ENCODE measurements at places on chromosomes 16 and 17.

DNA sequence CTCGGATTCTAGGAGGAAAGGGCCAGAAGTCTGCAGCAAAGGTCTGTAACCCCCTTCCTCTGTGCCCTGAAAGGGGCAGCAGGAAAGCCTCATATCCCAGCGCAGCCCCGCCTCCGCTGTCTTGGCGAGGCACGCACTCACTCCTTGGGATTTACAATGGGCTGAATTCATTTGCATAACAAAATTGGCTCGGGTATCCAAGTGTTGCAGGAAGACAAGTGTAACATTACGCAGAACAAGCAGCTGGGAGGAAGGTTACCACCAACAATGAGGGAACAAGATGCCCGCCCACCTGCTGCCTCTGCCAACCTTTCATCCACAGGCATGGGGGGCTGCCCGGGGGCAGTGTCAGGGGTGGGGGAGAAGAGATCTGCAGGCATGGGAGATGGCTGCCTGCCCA lies 130.4 kb downstream of the MRM1 start:
- no peak for DNase-seq

GRCh38 chr17:16398270-16399267 lies 16.8 kb upstream of the TRPV2 start:
- no peak for DNase-seq

GRCh38 chr16:27495191-27495590 lies 54.5 kb downstream of the GTF3C1 start:
- DNase-seq, result no peak

GRCh38 chr16:58859958-58860669 lies 126.0 kb upstream of the GOT2 start:
- DNase-seq, result no peak

DNA sequence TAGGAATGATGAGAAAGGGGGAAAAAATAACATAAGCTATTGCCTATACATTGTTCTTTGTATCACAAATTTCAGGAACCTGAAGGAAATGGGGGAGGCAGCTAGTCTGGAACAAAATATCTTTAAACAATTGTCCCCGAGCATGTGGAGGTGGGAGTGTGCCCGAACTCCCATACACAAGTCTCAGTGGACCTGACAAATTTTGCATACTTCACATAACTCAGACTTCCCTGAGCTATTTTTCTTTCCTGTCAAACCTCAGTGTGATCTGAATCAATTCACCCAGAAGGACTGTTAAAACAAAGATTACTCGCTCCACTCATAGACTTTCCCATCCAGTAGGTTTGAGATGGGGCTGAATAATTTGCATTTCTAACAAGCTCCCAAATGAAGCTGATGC lies 1.6 kb upstream of the XPO6 start:
- no peak for DNase-seq

DNA sequence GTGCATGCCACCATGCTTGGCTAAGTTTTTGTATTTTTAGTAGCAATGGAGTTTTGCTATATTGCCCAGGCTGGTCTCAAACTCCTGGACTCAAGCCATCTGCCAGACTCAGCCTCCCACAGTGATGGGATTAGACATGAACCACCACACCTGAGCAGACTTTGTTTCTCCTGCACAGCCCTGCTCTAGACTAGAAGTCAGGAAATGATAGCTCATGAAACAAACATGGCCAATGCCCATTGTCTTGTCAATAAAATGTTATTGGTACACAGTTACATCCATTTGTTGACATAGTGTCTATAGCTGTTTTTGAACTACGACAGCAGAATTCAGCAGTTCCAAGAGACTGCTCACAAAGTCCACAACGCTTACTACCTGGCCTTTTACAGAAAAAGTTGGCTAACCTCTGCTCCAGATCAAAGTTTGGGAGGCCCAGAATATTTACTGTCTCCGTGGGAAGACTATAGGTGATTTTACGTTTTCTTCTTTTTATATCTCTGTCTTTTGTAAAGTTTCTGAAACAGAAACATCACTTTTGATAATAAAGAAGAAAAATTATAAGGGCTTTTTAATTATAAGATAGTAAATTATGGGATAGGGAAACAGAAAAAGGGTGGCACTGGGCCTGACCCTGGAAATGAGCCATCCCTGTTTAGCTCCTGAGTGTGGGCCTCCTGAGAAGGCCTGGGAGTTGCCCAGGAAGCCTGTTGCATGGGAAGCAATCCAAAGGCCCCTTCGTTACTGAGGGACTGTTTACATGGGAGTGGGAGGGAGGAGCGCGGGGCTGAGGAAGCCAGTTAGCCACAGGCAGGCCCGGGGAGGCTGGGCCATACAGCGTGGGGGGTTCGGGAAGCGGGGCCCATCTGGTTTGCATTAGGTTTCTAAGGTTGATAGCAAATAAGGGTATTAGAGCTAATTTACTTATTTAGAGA lies 201.5 kb downstream of the IRF8 start:
- peak; percentile 79 for DNase-seq

DNA sequence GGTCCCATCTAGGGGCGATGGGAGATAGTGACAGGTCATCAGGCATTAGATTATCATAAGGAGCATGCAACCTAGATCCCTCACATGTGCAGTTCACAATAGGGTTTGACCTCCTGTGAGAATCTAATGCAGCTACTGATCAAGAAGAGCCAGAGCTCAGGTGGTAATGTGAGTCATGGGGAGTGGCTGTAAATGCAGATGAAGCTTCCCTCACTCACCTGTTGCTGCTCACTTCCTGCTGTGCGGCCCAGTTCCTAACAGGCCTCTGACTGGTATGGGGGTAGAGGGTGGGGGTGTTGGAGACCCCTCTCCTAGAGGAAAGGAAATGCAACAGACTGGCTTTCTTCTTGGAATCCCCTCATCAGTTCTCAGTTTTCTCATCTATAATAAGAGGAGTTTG lies 131.4 kb downstream of the CA10 start:
- DNase-seq, result no peak

GRCh38 chr17:50604513-50604912 lies 30.2 kb upstream of the ABCC3 start:
- no peak for DNase-seq

DNA sequence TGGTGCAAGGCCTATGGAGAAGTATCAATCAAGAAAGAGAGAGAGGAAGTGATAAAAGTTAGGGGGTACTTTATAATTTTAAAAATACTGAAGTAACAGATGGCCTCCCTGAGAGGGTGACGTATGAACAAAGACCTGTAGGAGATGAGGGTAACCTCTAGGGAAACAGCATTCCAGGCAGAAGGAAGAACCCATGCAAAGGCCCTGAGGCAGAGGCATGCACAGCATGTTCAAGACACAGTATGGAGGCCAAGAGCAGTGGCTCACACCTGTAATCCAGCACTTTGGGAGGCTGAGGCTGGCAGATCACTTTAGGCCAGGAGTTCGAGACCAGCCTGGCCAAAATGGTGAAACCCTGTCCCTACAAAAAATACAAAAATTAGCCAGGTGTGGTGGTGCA lies 192.6 kb upstream of the AXIN2 start:
- DNase-seq, result no peak

GRCh38 chr17:72514321-72514861 lies 393.6 kb downstream of the SOX9 start:
- no peak for DNase-seq

GRCh38 chr17:27616414-27616813 lies 14.6 kb upstream of the LGALS9 start:
- no peak for DNase-seq

DNA sequence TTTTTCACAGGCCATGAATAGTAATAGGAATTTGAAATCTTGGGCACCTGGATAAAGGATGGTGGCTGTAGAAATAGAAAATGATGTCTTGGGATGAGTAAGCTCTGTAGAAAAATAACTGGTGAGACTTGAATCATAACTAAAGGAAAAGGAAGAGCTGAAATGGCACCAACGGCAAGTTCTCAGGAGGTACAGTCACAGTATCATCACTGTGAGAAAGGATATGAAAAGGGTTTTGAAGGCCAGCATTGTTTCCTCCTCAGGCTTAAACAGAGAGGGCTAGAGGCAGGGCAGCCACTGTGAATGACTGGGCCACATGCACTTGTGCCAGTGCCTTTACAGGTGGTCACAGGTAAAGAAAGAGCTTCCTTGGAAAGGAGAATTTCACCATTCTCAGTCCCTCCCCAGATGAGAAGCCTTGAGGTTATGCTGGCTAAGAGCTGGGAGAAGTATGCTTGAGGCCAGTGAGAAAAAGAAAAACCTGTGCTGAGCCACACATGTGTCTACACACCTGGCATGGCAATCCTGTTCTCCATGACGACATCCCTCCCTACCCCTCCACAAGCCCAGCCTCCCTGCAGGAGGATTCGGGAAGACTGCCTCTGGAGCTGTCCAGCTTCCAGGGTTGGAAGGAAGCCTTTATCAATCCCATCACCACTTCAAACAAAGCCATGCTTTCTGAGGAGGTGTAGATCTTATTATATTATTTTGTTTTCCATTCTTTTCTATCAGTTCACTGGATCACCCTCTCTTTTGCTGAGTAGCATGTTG lies 3.8 kb upstream of the ANKFN1 start:
- no peak for DNase-seq

GRCh38 chr16:53773150-53773846 lies 69.3 kb downstream of the FTO start:
- DNase-seq, result peak; percentile 43

DNA sequence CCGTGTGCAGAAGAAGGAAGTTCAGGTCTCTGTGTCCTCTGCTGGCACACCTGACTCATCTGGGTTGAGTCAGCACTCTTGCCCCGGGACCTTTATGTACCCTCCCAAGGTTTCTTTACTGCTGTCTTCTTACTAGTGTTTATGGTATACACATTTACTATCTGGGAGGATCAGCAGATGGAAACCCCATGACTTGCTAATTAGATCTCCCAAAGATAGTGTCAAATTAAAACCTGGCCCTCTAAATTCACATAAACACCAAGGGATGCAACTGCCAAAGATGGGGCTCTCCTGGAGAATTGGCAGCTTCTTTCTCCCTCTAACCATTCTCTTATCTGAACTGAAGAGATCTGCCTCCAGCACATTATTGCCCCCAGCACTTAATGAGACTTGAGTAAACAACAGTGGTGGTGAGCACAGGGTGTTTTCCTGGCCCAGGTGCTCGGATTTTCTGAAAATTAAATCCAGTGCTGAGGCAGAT lies 718.1 kb upstream of the SOX9 start:
- DNase-seq, result peak; percentile 41

GRCh38 chr17:8285270-8286181 lies 2.9 kb upstream of the RANGRF start:
- no peak for DNase-seq

DNA sequence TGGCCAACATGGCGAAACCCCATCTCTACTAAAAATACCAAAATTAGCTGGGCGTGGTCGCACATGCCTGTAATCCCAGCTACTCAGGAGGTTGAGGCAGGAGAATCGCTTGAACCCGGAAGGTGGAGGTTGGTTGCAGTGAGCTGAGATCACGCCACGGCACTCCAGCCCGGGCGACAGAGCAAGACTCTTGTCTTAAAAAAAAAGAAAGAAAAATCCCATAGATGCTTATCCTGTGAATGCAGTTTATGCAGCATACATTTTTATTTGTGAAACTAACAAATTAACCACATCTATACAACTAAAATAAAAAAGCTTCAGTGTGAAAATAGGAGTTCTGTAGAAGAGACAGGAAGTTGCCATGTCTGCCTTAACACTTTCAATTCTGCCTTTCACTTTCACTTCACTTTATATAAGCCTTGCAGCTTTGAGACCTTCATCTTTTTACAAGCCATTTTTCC lies 7.1 kb downstream of the IGSF6 start:
- DNase-seq, result no peak

DNA sequence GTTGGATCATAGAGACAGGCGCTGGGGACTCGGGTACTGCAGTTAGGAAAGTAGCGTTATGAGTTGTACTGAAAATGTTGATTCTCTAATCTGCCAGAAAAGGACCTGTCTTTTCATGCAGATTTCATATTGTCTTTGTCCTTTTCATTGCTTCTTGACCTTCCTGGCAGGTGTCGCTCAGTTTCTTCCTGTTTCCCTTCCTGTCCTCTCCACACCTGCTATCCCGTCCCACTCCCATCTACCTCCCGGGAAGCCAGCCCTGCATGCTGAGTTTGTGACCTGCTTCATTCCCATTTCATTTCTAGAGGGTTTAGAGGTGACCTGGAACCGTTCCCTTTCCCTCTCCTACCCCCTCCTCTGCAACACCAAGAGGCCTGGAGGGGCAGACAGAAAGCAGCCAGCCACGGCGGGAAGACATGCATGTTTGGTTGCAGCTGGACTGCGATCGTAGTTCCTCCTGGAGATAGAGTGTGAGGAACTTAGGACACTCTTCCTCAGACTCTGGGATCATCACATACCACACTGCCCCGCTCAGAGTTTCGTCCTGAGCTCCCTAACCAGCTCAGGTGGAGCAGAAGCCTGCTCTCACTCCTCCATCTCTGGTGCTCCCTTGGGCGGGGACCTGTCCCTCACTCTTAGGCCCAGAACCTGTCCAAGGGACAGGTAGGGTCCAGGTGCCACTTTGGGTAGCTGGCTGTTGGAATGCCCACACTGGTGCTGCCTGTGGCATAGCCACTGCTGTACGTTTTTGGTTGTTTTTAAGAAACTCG lies 23.9 kb upstream of the ARHGAP23 start:
- no peak for DNase-seq

DNA sequence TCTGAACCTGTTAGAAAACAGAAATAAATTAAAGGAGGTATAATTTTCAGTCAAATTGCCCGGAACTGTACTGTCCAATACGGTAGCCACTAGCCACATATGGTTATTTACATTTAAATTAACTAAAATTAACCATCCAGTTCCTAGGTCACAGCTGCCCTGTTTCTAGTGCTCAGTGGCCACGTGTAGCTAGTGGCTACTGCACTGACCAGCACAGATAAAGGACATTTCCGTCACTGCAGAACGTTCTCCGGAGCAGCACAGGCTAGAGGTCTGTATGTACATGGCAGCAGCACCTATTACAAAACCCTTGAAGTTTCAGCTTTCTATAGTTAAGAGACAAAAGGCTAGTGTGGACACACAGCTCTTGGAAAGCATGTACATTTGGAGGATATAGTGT lies 33.7 kb downstream of the CPSF4L start:
- DNase-seq, result no peak

DNA sequence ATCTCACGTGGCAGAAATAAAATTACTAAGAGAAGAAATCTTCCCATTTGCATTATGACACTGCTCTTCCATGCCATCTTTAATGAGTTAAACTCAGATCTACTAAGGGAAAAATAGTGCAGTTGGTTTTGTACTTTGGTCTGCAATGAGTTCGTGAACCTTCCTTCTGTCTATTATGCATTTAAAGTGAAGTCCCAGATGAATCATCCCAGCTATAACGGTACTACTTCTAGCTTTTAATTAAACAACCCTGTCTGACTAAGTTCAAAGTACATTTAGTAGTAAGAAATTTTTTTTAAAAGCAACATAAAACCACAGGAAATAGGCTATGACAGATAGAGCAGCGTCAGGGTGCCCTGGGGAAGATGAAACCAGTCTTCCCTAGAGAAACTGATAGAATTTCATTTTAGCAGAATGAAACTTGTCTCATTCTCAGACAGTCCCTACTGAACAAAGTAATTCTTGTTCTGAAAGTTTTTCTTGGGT lies 1.8 kb downstream of the TMIGD1 start:
- DNase-seq, result no peak

GRCh38 chr16:88886420-88886844 lies 20.0 kb upstream of the PABPN1L start:
- DNase-seq, result no peak

All from lower leg skin (tissue), 4 donors.